ENCODE measurements at places on chromosomes 11 and 22.

DNA sequence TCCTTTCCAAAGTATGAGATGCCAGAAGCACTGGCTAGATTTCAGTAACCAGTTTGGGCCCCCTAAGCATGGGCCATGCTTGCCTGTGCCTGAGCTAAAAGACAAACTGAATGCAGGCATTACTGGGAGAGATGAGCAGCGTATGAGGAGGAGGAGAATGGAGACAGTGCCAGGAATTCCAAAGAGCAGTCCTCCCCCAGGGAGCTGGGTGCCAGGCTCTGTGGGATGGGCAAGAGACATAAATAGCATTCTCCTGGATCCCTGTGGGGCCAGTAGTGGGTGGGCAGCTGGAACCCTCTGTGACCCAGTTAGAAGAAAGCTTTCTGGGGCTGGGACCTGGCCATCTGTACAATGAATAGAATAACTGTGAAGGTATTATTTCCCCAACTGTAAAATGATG lies 235.6 kb downstream of the KCNA4 start:
- no peak for DNase-seq

- DNase-seq: peak; percentile 77
Measured at GRCh38 chr11:45964911-45965389, 42.5 kb downstream of the LARGE2 start.

GRCh38 chr11:60396382-60396781 lies at the start of gene MS4A14:
MS4A14 (plus strand) TSS chr11:60396459; CDS start chr11:60396579, 120 bp downstream.
- DNase-seq: peak; percentile 86

- no peak for DNase-seq
Measured at GRCh38 chr22:49738006-49738405, 89.7 kb downstream of the BRD1 start.

DNA sequence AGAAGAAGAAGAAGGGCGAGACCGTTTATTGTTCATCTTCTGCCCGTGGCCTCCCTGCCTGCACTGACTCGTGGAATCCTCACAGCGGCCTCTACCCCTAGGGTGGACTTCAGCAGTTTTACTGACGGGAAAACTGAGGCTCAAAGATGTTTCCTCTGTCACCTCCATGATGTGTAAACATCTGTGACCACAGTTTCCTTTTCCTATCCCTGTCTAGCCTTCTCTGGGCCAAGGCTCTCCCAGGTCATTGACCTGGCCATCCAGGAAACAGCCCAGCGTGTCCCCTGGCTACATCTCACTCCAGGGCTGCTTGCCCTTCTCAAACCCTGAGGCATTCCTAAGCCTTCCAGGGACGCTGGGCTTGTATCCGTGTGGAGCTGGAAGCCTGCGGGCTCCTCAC lies 49.0 kb upstream of the GCAT start:
- no peak for DNase-seq

- DNase-seq: no peak
Measured at GRCh38 chr22:20254975-20255946, 12.9 kb downstream of the RTN4R start.

GRCh38 chr11:73147771-73148681 lies 5.9 kb upstream of the FCHSD2 start:
- DNase-seq: peak; percentile 85

DNA sequence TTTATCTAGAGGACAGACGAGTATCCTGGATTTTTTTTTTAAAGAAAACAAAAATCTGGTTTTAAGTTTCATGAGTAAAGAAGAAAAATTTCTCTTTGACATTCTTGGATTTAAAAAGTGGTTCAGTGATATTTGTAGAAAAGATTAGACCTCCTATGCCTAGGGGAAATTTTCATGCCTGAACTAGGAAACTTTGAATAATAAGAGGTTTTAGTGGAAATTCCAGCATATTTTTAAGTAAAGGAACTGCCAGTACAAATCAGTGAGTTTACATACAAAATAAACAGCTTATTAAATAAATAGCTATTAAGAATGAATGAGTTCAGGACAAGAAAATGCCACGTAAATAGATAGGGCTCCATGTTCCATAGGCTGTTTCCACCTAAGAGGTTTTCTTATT lies 17.5 kb downstream of the JAM3 start:
- no peak for DNase-seq

DNA sequence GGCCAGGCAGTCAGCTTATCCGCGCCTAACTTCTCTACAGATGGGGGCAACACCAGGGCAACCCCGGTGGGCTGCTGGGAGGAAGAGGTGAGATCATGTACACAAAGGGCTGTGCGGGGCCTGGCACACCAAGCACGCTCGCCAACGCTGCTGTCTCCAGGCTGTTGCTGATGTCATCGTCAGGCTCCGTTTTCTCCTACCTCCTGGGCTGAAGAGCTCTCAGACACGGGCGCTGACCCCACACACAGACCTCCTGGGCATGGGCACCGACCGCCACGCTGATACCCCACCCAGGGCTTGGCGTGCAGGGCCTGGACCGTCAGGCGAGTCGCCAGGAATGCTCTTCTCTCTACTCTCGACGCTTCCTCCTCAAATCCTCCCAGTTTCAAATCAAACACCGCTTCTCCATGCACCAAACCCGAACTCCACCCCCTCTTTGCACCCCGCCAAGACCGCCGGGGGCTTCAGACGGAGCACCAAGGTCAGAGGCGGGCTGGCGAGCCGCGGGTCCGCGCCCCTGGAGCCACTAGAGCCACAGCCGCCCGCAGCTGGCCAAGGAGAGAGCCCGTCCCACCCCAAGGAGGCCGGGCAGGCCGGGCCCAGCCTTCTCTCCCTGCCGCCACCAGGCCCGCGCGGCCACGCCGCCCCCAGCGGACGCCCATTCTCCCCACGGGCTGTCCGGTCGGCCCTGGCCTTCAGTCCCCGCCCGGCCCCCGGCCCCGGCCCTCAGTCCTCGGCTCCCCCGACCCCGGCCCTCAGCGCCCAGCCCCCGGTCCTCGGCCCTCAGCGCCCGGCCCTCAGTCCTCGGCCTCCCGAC lies 772 bp downstream of the SBF1 start:
- DNase-seq: peak; percentile 59

DNA sequence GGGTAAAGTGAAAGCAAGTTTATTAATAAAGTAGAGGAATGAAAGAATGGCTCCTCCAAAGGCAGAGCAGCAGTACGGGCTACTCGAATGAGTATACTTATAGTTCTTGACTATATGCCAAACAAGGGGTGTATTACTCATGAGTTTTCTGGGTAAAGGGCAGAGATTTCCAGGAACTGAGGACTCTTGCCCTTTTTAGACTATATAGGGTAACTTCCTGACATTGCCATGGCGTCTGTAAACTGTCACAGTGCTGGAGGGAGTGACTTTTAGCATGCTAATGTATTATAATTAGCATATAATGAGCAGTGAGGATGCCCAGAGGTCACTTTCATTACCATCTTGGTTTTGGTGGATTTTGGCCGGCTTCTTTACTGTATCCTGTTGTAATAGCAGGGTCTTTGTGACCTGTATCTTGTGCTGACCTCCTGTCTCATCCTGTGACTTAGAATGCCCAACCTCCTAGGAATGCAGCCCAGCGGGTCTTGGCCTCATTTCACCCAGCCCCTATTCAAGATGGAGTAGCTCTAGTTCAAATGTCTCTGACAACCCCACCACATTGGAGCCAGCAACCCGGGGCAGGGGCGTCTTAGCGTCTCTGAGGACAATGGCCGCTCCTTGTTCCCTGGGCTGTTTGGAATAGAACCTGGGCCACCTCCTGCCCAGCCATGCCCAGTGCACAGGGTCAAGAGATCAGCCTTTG lies 34.9 kb upstream of the CD82 start:
- peak; percentile 84 for DNase-seq

Measured in suppressor macrophage treated with lipopolysaccharide for 4 hours (primary cell).